ENCODE measurements at places on chromosomes 13 and 19.

DNA sequence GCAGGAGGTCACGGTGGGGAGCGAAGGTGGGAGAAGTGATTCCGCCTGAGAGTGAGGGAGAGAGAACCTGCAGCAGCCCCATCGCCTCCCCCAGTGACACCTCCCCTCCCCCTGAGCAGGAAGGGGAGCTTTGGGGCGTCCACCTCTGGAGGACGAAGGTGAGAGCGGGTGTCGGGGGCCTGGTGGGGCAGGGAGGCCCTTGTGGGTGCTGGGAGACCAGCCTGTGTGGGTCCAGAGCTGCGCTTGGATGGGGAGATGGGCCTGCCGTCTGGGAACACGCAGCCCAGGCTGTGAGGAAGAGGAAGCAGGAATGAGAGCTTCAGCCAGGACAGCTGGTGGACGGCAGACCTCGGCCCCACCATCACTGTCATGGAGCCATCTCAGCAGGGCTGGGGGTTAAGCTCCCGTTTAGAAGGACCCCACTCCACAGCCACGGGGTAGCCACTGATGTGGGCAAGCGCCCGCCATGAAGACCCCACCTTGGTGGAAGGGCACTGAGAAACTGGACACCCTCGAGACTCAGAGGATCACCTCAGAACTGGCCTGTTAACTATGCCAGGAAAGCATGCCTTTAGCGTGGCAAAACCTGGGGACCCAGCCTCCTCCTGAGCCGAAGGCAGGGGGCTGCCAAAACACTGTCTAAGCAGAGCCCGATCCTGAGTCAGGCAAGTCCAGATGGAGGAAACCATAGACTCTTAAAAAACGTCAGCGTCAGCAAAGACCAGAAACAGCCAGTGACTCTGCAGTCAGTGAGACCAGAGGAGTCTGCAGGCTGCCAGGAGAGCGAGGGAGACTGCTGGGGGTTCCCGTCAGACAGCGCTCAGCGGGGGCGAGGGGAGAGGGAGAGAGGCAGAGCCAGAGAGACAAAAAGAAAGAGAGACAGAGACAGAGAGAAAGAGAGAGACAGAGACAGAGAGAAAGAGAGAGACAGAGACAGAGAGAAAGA is 6.4 kb upstream of the PROZ start:
- DNase-seq: no peak

DNA sequence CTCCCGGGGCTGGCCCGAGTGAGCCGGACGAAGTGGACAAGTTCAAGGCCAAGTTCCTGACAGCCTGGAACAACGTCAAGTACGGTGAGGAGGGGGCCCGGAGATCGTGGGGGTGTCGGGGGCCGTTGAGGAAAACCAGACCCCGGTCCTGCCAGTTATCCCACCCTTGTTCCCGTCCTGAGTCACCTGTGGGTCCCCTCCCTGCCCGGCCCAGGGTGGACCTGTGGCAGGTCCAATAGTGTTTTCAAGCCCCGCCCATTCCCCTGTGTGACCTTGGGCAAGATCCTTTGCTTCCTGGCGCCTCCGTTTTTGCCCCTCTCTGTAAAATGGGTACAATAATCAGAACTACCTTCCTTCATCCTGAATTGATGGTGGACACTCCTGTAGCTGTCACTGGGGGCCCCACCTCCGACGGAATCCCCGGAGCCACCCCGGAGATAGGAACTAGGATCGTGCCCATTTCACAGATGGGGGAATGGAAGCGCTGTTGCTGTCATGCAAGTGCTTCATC is 593 bp downstream of the ATG4D start:
- no peak for DNase-seq

- DNase-seq: no peak
Observed at GRCh38 chr19:29622166-29623070, 16.3 kb downstream of the POP4 start.

GRCh38 chr19:39052846-39053245 is 20.5 kb upstream of the FBXO27 start:
- no peak for DNase-seq

DNA sequence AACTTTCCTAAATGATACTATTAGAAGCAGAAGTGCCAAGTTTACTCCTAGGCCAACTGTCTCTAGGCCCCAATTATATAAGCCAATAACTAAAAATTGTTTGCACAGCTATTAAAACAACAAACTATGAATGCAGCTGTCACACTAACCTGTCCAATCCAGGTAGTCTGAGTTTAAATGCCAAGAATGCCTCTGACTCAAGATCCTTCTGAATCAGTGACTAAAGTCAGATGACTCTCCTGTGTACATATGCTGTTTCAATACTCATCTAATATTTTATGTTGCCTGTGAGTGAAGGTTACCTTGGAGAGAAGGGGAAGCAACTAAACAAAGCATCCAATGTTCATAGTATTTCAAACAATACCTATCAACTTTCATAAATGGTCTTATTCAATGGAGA is 257.0 kb downstream of the ENOX1 start:
- no peak for DNase-seq

DNA sequence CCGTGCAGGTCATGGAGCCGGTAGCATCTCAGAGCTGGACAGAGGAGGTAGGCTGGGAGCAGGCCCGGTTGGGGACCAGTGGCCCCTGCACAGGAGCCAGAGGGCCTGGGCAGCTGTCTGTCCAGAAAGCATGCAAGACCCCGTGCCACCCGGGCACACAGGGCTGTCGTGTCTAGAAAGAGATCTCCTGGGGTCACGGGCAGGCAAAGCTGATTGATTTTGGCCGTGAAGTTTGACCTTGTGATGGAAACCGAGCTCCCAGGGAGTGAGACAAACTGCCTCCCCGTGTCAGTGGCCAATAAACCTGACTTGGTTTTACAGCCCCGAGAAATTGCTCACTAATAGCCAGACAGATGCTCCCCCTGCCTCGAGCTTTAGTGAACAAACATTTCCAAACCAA is 98.8 kb downstream of the KDM4B start:
- no peak for DNase-seq
